ENCODE measurements at places on chromosomes 5 and 9.

DNA sequence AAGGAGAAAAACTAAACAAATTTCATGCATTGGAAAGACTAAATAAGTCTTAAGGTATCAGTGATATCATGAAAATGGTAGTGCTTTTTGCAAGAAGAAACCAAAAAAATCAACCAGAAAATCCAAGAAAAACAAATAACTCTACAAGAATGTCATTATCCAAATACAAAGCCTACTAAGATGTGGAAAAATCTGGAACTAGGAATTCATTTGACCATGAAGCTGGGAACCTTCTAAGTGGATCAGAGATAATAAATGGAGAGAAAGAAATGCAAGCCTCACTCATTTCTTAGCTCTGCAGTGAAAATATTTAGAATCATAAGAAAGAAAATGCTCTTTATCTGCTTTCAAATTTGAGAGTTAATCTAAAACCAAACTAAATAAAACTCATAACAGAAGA is 51.3 kb downstream of the RASEF start:
- no peak for DNase-seq

GRCh38 chr9:133160742-133161546 is 2.8 kb downstream of the GBGT1 start:
- no peak for DNase-seq

DNA sequence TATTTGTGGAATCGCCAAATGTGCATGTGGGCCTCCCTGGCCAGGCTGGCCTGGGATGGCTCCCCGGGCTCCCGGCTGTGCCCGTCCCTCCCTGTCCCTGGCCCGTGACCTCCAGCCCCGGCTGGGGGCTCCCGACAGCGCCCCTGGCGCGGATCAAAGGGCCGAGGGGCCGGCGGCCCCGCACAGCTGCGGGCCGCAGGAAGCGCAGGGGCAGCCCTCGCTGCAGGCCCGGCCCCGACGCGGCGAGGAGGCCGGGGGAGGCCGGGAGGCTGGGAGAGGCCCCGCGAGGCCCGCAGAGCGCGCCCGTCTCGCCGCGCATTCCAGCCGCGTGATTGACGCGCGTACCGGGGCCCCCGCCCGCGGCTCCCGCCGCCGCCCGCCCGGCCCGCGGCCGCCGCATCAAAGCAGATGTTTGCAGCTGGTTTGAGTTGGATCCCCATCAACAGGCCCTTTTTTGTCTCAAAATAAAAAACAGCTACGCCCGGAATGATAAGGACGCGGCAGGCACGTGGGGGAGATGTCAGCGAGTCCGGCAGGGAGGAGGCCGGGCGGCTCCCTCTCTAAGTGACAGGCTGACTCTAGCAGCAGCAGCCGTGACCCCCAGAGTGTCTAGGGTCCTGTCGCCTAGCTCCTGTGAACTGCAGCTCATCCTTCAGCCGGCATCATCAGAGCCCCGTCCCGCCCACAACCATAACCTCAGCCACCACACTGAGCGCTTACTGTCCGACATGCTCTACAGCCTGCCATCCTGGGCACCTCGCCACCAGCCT is 69.4 kb downstream of the LMX1B start:
- DNase-seq = no peak

DNA sequence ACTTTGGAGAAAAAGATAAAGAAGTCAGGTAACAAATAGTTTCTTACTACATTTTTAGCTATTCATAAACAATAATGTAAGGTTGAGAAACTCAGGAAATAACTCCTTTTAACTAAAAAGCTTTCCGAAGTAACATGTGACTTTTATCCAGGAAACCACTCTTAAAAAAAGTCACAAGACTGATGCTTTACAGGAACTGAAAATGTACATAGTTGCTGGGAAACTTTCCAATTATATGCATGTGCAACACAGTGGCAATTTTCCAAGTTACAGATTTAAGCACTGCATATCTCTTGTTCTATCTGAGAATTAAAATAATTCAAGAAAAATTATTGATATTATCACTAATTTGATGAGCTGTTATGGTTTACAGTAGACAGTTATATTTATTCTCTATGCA is 105.2 kb downstream of the CDH10 start:
- DNase-seq = no peak

DNA sequence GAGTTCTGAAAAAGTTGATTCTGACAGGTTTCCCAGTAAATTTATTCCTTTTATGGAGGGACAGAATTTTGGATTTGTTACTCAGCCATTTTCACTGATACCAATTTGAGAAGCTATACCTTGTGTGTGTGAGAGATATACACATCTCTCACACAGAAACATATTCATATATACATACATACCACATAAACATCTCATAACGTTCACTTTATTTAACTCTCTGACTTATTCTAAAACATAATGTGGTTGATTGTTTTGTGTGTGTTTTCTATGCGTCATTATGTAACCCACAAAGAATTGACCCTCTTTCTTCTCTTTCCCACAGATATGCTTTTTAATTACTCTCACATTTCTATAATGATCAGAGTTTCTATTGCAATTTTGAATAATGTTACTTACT is 570.8 kb upstream of the TLE4 start:
- DNase-seq = no peak

DNA sequence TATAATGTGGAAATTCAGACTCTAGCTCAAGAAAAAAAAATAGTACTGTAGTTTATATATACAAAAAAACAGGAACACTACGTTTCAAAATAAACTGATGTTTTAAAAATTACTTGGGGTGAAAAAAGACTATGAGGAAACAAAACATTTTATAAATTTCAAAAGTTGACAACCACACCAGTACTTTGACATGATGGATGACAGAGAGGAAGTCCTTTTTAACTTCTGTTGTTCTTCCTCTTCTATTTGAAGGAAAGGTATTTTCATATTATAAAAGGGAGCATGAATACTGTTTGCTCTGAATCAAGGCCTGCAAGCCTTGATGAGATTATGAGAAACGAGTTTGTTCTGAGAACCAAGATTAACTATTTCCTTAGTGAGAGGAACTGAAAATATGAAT is 456.9 kb downstream of the TAF11L14 start:
- DNase-seq = no peak

DNA sequence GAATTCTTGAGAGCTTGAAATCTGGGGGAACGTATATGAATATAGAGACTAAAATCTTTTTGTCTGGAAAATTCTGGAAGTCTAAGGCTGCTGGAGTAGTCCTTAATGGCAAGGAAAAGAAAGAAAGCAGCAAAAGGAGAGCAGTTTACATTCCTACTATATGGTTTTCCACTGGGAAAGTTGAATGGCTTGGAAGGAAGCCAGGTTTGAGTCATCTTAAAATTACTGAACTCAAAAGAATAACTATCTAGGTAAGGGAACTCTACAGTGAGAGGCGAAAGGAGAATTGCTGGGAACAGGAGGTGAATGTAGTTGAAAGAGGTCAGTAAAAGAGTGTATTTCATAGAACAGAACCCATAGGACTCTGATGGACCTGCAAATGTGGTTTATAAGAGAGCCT is 258.1 kb upstream of the EDIL3 start:
- no peak for DNase-seq

GRCh38 chr9:4732890-4733289 is 8.1 kb downstream of the AK3 start:
- no peak for DNase-seq

Data from stimulated activated CD8-positive, alpha-beta memory T cell treated with anti-CD3 and anti-CD28 coated beads, Interleukin-7, amount 100 ng/mL, for 24 hours (primary cell).